ENCODE measurements at places on chromosomes 16 and 17.

- DNase-seq = no peak
Measured at GRCh38 chr17:63029541-63029940, 63.5 kb downstream of the TANC2 start.

DNA sequence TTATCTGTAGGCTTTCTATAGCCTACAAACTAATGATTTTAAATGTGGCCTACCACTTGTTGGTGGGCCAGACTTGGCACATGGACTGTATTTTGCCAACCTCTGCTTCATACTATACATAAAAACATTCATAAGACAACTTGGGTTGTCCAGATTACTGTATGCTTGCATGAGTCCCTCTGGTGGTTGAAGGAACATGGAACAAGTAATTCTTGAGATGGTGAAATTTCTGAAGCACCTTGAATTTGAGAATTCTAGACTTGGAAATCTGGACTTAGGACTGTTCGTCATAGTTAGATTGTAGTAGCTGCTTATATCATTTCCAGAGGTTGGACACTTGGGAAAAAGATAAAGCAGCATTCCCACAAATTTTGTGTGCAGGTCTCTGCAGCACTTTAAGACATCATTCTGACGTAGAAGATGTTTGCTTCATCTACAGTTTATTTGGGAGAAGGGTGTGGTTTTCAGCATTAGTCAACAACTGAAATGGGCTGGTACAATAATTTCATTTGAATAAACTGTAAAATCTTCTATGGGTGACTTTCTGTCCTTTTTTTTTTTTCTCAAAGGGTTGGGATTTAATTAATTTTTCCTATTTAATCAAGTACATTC lies 31.2 kb downstream of the NFATC3 start:
- no peak for DNase-seq

DNA sequence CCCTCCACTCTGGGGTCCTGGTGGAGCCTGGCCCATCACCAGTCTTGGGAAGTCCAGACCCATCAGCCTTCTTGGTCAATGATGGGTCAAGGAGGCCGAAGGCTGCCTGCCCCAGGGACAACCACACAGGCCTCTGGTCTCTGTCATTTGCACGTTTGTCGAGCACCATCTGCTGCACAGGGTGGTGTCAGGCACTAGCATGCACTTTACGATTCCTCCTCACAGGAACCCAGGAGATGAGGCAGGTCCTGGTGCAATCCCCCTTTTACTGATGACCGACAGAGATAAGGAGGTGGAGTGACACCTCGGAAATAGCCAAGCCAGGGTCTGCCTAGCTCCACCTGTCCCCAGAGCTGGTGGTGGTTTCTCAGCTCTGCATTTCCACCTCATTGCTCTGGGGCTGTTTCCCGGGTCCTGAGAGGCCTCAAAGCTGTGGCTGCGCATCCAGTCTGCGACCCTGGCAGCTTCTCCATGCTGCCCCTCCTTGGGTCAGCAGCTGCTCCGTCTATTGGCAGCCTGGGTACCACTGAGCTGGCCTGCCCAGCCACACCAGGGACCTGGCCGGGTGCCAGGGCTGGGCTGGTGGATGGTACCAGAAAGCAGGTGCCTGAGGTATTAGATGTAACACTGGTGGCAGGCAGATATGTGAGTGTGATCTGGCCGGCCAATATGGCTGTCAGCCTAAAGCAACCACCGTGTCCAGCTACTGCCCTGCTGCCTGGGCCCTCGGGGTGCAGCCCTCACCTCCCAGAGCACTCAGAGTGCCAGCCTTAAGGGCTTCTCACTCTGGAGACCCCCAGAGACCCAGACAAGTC lies 10.0 kb downstream of the MMP15 start:
- DNase-seq = no peak

- DNase-seq = peak; percentile 71
Measured at GRCh38 chr17:1055751-1056645, 59.1 kb downstream of the TIMM22 start.

DNA sequence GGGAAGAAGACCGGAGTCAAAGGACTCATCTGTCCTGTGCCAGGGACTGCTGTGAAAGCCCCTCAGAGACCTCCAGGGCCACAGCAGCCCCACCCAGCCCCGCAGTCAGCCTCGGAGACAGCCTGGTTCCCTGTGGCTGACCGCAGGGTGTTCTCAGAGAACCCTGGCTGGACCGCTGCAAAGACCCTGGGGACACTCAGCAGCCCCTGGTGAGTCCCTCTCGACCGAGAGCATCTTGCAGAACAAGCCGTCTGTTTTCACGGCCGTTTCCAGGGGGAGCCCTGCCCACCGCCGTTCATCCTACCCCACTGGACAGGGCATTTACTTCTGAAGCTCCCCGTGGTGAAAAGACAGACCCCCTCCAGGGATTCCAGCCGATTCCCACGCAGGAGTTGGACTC lies 10.3 kb downstream of the UBALD1 start:
- no peak for DNase-seq

- no peak for DNase-seq
Measured at GRCh38 chr16:8831871-8832716, 34.5 kb downstream of the PMM2 start.

- DNase-seq = no peak
Measured at GRCh38 chr16:87198328-87198832, 118.8 kb downstream of the C16orf95 start.

GRCh38 chr16:54932021-54932660 lies 1.5 kb downstream of the IRX5 start:
- DNase-seq = no peak

GRCh38 chr16:21092951-21093350 lies 57.7 kb downstream of the DNAH3 start:
- DNase-seq = no peak

GRCh38 chr17:76968707-76969597 lies 100.7 kb downstream of the MGAT5B start:
- DNase-seq = no peak

GRCh38 chr17:62825182-62825581 lies 17.1 kb upstream of the MARCHF10 start:
- no peak for DNase-seq

GRCh38 chr16:11642765-11643116 lies 25.5 kb upstream of the SNN start:
- no peak for DNase-seq

DNA sequence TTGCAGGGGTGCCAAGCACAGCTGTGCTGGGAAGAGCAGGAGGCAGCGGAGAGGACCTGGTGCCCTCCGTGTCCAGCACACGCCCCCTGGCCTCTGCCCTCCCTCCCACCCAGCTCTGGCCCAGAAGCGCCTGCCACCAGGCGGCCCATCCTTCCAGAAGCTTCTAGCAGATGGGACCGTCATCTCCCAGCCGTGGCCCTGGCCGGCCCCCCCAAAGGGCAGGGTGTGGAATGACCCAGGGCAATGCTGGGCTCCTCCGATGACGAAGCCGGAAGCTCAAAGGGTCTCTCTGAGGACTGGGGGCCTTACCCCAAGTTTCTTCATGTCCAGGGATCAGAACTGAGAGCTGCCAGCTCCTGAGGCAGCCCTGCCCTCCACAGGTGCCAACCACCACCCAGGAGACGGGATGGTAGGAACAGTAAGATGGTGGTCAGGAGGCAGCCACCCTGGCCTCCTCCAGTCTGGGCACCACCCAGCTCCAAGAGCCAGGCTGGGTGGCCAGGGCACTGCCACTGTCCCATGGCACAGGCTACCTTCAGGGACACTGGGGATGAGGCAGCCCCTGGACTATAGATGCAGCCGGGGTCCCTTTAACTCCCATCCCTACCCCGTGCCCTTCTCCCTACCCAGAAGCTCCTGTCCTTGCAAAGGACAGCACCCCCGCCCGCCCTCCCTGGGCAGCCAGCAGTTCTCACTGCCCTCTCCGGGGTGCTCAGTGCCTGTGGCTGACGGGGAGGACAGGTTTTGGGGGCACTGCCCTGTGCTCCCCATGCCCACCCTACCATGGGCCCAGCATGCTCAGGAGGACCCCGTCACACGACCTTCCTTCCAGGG lies 6.5 kb upstream of the CDH15 start:
- DNase-seq = no peak

- no peak for DNase-seq
Measured at GRCh38 chr16:87496447-87496801, 3.6 kb upstream of the ZCCHC14 start.

- no peak for DNase-seq
Measured at GRCh38 chr16:20399185-20399584, 5.4 kb downstream of the PDILT start.

DNA sequence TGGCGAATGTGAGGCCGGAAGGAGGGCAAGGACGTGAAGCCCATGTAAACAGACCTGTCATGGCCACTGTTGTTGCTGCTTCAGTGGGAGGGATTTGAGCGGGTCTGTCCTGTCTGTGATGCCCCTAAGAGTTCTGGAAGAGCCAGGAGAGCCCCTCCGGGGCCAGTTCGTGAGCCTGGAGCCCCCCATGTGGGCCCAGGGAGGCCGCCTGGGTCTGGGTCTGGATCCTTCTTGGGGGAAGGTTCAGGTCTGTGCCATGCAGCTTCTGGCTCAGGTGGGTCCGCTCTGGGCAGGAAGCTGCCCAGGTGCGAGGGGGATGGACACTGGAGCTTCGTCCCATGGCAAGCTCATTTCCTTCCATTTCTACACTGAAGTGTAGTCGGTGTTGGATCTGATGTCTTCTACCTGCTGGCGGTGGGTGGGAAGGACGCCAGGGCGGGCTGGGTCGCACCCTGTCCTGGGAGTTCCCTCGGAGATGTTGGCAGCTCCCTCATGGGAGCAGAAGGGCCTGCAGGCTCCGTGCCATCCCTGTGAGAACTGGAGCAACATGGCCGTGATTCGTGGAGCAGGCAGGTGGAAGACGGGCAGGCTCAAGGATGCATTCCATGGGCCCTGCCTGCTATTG lies 11.2 kb upstream of the WFIKKN1 start:
- DNase-seq = no peak

GRCh38 chr17:73208139-73208827 lies 15.4 kb downstream of the COG1 start:
- DNase-seq = no peak

DNA sequence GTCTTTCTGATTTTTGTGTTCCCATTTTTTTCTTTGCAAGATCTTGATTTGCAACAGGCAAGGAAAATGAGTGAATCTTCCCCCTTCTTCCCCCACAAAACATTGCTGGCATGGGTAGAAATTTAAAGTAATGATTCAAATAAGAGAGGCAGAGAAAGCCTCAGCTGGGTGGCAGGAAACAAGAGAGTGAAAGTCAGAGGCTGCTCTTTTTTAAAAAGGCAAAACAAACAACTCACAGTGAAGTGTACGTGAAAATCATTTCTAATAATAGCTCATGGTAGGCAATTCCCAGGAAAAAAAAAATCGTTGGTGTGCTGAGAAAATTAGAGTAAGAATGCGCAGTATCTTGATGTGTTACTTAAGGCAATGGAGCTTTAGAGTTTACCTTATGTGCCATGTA lies 229.5 kb downstream of the FTO start:
- no peak for DNase-seq

GRCh38 chr17:36094746-36095145 lies 4.8 kb upstream of the CCL3 start:
- DNase-seq = no peak

DNA sequence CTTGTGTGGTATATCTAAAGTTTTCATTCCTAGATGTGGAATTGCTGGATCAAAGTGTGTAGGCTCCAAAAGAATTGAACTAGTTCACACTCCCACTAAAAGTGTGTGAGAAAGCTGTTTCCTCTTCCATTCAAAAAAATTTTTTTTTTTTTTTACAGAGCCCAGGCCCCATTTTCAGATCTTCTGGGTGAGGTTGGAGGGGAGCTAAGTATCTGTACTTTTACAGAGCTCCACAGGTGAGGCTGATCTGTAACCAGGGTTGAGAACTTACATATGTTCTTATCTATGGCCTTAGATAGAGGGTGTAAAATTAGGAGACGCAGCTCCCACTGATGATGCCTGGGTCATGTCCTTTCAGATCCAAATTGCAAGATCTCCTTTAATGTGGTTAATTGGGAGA lies 31.9 kb downstream of the HLF start:
- DNase-seq = no peak

- DNase-seq = no peak
Measured at GRCh38 chr17:16462070-16462864, 29.7 kb downstream of the LRRC75A start.

DNA sequence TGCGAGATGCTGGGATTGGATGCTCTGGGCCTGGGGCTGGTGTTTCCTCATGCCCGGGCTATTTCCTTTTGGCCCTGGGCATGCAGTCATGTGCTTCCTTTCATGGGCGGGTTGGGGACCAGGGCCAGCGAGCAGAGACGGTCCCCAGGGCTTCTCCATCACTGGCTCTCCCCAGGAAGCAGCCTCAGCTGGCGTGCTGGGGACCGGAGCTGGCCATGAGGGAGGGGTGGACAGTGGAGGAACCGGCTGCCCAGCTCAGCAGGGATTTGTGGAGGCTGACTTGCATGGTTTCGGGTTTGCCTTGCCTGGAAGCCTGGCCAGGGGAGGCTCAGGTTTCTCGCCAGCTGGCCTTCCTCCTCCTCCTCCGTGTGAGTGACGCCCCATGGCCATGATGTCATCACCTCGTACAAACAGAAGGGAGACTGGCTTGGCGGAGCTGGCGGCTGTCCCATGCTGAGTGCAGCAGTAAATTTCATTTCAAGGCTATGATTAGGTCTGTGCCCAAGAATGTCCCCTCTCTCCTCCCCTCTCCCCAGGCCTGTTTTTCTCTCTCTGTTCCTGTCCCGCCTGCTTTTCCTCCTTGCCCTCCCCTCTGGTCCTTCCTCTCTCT lies 8.9 kb upstream of the TIMP2 start:
- DNase-seq = peak; percentile 94

DNA sequence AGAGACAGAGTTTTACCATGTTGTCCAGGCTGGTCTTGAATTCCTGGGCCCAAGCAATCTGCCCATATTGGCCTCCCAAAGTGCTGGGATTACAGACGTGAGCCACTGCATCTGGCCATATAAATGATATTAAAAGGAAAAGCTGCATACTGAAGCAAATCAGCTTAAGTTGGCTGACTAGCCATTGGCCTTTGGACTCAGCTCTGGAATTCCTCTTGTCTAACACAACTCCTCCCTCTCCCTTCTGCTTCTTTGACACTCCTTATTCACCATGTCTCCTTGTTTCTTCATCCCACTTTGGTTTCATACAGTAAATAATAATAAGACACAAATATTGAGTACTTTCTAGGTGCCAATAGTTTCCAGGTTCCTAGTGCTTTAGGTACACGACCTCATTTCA lies 7.5 kb downstream of the KRT12 start:
- DNase-seq = no peak

GRCh38 chr17:70956726-70957125 lies 787.4 kb downstream of the KCNJ2 start:
- DNase-seq = no peak

GRCh38 chr16:66952430-66953110 lies 8.5 kb upstream of the CES3 start:
- no peak for DNase-seq

- DNase-seq = no peak
Measured at GRCh38 chr17:80108036-80108971, 6.9 kb downstream of the GAA start.
